Vagina (tissue), 2 donors: ENCODE measurements at places on chromosomes 5 and 9.

- no peak for DNase-seq
These were observed 110.1 kb upstream of the MOCS2 start for GRCh38 chr5:53219610-53220009.

- DNase-seq, result no peak
These were observed 1726.4 kb upstream of the NUDT12 start for GRCh38 chr5:105288946-105289345.

- no peak for DNase-seq
These were observed 122.2 kb downstream of the LHX2 start for GRCh38 chr9:124133727-124134126.

DNA sequence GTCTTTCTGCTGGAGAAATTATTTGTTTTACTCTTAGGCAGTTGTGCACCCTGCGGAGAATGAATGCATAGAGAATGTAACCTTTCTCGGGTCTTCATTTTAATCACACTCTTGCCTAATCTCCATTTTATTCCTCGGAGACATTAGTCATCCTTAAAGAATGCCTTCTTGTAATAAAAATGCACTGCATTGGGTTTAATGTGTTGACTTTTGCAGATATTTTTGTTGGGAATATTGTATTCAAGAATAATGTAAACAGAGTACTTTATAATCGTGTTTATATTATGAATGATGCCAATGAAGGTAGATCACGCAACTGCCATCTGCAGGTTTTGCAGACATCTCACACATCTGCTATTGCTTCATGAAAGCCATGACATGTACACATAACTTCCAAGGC, 1093.9 kb upstream of the CDH6 start:
- no peak for DNase-seq

- no peak for DNase-seq
These were observed 896 bp downstream of the EBF1 start for GRCh38 chr5:159098603-159099436.

DNA sequence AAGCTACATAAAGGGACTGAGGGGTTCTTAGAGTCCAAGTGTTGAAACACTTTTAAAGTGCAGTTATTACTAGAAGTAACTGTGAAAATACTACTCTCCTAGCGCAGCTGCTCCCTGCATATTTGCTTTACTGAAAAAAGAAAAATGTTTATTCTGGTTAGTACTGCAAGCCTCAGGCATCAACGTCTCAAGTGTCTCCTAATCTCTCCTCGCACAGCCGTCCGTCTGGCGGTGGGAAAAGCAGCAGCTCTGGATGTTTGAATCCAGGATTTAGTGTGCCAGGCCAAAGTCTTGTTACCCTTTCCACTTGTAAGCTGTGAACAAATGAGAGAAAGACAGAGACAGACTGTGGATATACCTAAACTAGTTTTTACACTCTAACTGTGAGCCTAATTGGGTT, 31.1 kb downstream of the RORB start:
- no peak for DNase-seq

DNA sequence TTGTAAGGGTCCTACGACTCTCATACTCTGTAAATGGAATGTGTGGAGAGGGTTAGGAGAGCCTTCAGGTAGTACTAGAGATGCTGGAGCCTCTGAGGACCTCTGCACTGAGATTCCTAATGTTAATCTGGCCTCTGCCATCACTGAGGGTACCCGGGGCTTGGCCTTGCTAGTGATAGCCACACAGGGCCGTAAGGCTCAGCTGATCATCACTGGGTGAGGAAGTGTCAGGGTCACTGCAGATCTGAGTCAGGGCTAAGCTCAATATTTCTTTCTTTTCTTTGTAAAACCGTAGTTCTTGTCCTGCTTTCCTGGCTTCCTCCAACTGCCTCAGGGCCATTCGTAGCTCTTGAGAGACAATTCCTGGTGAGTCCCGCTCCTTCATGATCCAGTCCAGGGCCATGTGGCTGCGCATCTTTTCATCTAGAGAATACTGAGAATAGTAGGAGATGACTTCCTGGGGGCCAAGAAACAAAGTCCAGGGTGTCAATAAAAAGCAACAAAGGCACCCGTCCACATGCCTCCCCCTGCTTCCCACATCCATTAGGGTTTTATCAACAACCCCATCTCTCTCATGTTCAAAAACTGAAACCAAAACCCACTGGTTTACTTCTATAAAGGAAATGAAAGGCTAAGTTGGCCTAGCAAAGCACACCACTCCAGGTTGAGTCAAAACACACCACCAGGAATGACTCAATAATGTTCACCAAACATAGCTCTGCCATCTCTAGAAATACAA, 47.7 kb downstream of the LIX1 start:
- DNase-seq, result no peak

- DNase-seq, result no peak
These were observed 369.0 kb downstream of the SPOCK1 start for GRCh38 chr5:137129886-137130680.

GRCh38 chr5:37165761-37166160, 83.4 kb downstream of the CPLANE1 start:
- DNase-seq, result no peak

DNA sequence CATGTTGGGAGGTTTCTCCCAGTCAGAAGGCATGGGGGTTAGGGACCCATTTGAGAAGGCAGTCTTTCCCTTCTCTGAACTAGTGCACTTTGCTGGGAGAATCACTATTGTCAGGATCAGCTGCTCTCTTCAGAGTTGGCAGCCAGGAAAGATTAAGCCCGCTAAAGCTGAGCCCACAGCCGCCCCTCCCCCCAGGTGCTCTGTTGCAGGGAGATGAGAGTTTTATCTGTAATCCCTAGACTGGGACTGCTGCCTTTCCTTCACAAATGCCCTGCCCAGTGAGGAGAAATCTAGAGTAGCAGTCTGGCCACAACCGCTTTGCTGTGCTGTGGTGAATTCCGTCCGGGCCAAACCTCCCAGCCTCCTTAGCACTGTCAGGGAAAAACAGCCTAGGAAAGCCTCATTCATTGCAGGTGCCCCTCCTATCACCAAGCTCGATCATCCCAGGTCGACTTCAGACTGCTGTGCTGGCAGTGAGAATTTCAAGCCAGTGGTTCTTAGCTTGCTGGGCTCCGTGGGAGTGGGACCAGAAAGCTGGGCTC, 69.8 kb downstream of the CNTLN start:
- no peak for DNase-seq

DNA sequence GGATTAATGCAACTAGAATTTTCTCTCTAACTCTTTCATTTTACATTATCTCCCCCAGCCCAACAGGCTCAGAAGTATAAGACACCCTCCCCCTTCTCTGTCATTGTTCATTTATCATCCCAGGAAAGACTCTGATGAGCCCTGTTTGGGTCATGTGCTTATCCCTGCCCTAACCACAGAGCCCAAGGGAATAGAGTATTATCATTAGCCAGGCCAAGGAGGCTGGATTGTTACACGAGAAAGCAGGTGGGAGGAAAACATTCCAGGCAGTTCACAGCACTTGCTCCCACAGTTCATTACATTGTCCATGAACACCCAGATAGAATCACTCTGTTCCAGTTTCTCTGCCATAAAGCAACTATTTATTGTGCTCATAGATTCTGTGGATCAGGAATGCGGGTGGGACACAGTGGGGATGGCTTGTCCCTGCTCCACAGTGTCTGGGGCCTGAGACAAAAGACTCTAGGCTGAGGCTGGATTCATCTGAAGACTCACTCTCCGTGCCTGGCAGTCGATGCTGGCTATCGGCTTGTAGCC, 59.5 kb upstream of the TMEM215 start:
- DNase-seq, result no peak

GRCh38 chr9:97705354-97705950, 8.3 kb upstream of the XPA start:
- DNase-seq, result no peak

DNA sequence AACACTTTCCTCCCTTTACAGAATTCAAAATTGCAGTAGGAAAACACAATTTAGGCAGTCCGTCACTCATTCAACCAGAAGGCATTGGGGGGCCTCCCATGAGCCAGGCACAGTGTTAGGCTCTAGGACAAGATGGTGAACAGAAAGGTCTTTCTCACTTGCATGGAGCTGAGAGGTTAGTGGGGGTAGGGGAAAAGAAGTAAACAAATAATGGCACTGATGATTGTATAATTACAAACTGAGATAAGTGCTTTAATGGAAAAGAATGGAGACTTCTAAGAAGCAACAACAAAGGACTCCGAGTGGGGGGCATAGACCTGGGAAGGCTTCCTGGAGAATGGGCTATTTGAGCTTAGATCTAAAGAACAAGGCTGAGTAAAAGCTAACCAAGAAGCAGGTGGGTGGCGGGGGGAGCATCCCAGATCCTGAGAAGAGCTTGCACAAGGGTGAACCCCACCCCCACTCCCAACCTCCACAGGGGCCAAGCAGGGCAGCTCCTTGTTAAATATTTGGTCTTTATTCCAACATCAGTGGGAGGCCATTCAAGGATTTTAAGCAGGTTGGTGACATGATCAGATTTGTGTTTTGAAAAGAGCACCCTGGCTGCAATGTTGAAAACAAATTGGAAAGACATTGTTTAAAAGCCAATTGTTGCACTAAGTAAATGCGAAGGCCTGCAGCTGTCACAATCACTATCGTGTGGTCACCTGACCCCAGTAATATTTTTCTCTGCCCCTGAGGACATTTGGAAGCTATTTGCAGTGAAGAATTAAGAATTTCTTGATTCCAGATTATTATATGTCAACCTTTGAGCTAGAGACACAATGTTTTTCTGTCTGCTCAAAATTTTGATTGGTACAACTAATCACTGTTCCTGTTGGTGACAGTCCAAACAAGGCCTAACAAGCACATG, 73.9 kb upstream of the EFNA5 start:
- DNase-seq, result no peak

- no peak for DNase-seq
These were observed 93.9 kb downstream of the GCNT1 start for GRCh38 chr9:76552751-76553455.

DNA sequence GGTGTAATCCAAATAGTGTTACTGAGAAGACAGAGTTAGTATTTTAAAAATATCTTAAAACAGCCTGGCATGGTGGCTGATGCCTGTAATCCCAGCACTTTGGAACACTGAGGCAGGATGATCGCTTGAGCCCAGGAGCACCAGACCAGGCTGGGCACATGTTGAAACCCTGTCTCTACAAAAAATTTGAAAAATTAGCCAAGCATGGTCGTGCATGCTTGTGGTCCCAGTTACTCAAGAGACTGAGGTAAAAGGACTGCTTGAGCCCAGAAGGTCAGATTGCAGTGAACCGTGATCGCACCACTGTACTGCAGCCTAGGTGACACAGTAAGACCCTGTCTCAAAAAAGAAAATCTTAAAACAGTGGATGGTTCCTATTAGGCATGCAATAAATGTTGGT, 12.4 kb downstream of the IFNA1 start:
- DNase-seq, result no peak

GRCh38 chr5:177085985-177086653, 596 bp upstream of the FGFR4 start:
- DNase-seq, result no peak

- no peak for DNase-seq
These were observed 86.9 kb upstream of the GDNF start for GRCh38 chr5:37926732-37927131.

DNA sequence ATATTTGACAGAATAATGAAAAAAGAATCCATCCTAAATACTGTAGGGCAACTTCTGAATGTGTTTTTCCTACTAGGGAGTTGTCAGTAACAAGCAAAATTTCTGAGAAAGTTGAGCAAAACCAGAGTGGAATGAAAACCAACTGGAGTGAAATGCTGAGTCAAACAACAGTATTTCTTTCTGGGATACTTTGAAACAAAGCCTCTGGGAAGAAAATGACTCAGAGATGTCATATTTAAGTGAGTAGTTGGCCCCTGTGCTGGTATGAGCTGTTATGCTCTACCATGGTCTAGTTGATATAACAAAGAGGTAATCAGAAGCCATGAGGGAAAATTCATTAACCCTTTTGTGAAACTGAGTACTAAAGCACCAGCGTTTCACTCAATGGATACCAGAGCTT, 372.1 kb upstream of the C9orf72 start:
- DNase-seq, result no peak

DNA sequence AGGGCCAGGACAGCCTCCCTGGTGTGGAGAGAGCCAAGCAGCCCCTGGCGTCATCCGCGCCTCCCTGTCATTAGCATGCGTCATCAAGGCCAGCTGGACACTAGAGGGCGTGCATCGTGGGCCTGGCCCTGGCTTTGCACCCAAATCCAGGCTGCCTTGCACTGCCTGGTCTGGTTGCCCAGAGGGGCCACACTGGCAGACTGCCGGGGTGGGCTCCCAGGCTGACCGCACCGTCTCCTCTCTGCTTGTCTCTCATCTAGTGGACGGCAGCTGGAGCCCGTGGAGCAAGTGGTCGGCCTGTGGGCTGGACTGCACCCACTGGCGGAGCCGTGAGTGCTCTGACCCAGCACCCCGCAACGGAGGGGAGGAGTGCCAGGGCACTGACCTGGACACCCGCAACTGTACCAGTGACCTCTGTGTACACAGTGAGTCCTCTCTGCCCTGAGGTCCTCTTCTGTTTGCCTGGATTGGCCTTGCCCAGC, 29.0 kb downstream of the HK3 start:
- DNase-seq, result no peak

- no peak for DNase-seq
These were observed 273.2 kb downstream of the RAB3C start for GRCh38 chr5:58855851-58856739.

- DNase-seq, result no peak
These were observed 421.7 kb downstream of the SPATA31D1 start for GRCh38 chr9:82410306-82410705.

DNA sequence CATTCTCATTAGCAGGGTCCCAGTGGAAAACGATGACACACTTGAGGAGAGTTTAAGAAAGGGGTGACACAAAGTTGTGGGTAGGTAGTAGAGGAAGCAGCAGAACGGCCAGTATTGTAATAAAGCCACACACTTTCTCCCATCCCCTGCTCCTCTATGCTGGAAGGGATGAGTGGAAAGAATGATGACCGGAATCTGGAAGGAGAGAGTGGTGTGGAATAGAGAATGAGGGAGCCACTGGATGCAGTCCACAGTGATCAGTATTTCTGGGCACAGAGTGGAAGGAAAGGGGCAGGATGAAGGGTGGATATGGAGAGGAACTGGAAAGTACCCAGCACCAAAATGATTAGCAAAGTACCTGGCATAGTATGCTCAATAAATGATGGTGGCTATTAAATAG, 133.8 kb upstream of the DAB2 start:
- DNase-seq, result no peak
